Activated CD4-positive, alpha-beta T cell treated with anti-CD3 and anti-CD28 coated beads for 24 hours (primary cell): ENCODE measurements at places on chromosomes 4 and X.

DNA sequence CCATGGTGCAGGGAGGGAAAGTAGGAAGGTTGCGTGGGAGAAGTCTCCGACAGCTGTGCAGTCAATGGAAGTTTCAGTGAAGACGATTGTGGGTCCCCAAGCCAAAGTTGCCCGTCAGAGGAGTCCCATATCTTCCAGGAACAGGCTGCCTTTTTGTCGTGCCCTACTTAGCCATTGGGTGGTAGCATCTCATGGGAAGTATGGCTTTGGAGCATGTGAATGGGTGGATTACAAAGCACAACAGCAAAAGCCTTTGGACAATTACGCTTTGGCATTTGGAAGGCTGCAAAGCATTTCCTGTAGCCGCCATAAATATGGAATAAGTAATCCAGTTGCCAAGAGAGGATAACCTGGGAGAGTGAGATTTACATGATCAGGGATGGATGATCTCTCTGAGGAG is 300.7 kb upstream of the BOD1L1 start:
- no peak for DNase-seq

GRCh38 chr4:151147000-151147399 is 47.6 kb downstream of the RPS3A start:
- no peak for DNase-seq

- DNase-seq: no peak
Measured at GRCh38 chr4:55175779-55176231, 50.4 kb upstream of the KDR start.

DNA sequence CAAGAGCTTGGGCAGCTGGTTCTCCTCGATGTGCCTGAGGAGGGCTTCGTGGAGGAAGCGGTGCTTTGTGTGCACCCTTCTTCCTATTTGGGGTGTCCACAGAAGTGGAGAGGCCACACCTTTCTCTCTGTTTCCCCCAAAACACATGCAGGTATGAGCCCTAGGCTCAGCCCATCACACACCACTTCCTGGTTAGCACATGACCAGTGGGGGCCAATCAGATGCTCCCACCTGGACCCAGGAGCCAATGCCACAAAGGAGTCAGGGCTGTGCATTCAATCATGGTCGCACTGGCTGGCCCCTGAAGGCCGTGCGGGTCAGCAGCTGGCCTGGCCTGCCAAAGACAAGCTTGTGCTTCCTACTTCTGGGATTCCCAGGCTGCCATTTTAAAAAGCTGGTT is 51.4 kb downstream of the PPP2R2C start:
- DNase-seq: no peak

- DNase-seq: no peak
Measured at GRCh38 chr4:75213480-75213879, 280.6 kb downstream of the PARM1 start.

- DNase-seq: no peak
Measured at GRCh38 chr4:27308379-27308778, 447.7 kb downstream of the STIM2 start.

DNA sequence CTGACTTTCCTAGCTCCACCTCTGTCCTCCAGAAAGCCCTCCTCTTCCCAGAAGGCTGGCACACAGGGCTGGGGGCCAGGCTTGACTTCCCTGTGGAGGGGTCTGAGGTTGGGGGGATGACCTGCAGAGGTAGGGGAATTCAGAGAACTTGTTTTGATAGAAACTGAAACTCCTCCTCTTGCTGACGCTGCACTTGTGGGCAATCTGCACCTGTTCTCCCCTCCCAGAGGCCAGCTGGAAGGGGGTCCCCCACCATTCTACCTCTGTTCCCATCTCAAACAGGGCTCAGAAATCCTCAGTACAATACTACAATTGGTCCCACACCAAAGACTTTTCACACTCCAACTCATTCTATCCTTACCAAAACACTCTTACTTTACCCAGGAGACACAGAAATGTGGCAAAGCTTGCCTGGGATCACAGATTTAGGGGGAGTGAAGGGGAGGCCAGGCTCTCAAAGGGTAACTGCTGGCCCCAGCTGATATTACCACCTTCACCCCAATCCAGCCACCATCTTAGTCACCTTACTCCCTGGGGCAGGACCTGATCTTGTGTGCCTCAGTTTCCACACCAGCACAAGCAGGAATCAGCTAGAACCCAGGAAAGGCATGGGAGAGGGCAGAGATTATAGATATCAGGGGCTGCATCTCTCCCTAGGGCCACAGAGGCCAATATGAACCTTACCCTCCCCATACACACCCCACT is 18.5 kb downstream of the OTUD5 start:
- DNase-seq: peak; percentile 65

GRCh38 chrX:56233682-56234081 is 1.5 kb downstream of the KLF8 start:
- DNase-seq: no peak

DNA sequence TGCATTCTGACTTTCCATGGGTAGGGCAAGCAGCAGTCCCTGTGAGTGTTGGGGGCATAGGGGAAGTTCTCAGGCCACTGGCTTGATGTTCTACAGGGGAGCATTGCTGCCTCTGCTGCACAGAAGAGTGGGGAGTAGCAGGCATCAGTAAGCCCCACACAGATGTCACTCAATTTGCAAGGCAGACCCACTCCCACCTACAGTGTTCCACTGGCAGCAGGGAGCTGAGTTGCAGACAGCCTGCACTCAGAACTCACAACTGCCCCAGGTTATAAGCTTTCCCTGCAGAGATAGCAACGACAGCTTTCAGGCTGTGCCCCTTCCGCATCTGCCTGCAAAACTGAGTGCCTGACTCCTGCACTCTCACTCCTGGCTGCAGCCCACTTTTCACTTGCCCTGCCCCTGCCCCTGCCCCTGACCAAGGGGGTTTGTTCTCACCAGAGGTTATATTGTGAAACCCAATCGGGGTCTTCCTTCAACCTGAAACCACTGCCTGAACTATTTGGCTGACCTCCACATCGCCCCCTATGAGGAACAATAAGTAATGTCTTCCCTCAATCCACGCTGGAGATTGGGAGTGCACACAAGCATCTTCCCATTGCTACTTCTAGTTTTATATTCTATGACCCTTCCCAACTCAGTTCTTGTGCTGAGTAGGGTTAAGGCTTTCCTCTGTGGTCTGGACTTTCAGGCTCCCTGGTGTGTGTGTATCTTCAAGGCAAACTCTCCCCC is 227.4 kb upstream of the CXorf51B start:
- no peak for DNase-seq

DNA sequence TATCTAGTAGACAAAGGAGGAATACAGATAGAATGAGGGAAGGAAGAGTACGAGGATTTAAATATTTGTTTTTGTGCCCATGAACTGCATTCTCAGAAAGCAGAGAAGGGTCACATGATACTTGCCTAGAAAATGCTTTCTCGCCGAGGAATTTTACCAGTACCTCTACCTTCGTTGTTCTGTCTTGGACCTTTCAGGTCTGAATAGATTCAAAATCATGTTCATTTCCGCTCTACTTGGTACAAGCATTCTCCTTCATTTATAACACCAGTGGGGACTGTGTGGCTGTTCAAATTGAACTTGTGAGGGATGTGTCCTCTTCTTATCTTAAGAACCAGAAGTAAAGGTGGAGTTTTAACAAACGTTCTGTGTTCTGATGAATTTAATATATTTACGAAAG is 1.9 kb downstream of the USP38 start:
- no peak for DNase-seq

DNA sequence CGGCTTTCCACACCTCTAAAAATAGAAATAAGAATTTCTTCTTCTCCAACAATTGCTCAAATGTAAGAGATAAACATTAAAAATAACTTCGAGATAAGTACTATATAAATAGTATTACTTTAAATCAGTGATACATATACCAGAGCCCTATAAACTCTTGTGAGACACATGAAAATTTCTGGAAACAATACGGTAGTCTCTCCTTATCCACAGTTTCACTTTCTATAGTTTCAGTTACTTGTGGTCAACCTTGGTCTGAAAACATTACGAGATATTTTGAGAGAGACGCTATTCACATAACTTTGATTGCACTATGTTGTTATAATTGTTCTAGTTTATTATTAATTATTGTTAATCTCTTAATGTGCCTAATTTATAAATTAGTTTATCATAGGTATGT is 101.5 kb upstream of the CXXC4 start:
- DNase-seq: no peak

DNA sequence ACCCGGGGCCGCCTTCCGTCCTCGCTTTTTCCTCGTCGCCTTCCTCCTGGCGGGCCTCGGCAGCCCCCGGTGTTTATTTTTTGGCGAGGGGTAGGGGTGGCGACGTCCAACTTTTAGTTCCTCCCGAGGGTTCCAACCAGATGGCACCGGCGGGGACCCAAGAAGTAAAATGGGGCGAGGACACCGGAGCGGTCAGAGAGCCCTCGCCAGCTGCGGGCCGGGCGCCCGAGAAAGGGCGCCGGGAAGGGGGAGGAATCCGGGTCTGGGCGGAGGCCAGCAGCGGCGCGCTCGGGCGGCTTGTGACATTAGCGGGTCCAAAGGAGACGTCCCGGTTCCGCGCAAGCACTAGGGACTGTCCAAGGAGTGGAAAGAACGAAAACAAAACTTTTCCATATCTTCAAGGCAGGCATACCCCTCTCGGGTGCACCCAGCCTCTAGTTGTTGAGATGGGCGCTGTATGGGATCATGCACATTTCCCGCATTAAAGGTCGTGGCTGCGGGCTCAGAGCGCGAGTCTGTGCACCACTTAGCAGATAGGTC is 691 bp upstream of the USP46 start:
- DNase-seq: no peak
